GM23248 (cell line): ENCODE measurements at places on chromosomes 1 and 21.

DNA sequence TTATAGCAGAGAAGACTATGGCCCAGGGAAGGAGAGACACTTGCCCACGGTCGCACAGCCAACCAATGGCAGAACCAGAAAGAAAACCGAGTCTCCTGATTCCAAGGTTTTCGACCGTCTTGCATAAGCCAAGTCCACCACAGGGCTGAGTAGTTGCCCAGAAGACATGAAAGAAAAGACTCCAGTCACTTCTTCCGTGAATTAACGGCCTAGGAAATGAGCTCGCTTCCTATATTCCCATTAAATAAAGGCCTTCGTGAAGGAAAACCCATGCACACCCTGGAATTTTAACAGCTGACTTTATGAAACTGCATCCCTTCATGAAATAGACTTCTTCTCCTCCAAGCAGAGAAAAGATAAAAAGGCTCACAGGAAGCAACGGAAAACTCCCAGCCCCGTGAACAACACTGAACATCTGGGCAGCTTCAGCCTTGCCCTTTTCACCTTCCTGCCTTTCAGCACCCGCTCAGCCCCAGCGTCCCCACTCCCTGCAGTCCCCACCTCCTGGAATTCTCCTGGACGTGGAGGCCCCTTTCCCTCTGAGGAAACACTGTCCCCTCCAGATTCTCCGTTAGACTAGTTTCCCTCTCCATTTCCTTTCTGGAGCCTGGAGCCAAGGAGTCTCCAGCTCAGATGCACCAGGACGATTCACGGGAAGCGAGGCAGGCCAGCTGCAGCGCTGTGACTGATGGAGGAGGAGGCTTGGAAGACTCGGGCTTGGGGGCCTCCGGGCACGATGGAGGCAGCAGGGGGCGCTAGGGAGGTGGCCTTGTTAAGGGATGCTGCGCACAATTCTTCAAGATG lies 2.7 kb upstream of the MYOC start:
- peak; percentile 77 for DNase-seq

DNA sequence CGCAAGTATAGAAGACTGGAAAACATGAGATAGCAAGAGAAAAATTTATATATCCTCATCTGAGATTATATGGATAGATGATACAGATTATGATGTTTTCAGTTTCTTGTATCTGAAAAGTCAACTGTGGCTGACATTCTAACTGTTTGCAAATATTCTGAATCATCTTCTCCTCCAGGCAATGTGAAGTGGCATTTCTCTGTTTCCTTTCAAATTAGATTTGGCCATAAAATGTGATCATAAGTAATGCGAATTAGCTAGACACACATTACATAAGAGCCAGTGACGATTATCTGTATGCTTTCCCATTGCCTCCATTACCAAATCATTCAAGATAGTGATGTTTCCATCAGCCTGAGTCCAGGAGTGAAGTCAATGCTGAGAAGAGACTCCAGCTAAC lies 265.2 kb downstream of the BRINP3 start:
- no peak for DNase-seq

- no peak for DNase-seq
These were observed 27.7 kb downstream of the SPATA45 start for GRCh38 chr1:212819726-212820125.

- no peak for DNase-seq
These were observed 86.7 kb upstream of the TTC34 start for GRCh38 chr1:2887941-2888855.

DNA sequence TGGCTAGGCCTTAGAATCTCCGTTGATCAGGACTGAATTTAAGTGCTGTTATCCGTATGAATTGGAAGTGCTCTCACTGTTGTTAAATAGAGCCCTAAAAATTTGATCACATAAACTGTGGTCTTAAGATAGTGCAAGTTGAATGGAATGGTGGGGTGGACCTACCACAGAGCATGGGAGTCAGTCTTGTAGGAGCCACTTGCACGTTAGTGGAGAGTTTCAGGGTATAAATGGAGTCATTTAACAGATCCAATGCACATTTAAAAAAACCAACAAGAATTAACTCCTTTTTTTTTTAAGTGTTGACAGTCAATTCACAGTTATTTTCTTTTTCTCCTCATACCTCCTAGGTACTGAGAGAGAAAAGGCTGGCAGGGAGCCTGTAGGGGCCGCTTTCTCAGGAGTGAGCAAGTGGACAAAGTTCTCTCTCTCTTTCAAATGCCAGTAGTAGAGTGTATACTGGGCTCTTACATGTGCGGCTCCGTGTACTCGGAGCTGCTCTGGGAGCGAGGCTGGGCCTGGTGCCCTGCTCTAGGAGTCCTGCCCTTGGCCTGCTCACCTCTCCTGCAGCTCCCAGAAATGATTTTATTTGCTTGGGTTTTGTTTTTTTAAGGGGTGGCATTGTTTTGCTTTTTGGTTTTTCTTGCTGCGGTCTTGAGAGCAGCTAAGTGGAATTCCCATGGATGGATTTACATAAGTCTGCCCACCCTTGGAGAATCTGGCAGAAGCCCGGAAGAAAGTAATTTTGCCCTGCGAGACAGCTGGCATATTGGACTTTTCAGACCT lies 91.3 kb downstream of the ATP5PO start:
- no peak for DNase-seq
